ENCODE measurements at places on chromosomes 5 and 9.

DNA sequence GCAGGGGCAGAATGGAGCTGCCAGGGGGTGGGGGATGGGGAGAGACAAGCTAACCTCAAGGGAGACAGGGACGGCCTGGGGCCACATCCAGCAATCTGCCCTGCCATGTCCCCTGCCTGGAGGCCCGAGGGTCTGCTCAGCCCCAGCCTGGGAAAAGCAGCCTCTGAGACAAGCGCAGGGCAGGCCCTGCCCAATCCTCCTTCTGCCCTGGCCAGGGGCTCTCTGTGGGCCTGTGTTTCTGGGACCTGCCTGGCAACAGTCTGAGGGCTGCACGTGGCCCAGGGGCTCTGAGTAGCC is 13.9 kb upstream of the QSOX2 start:
- DNase-seq, result no peak

GRCh38 chr9:5435912-5436311 is 1.8 kb downstream of the PLGRKT start:
- DNase-seq, result no peak

- DNase-seq, result no peak
These were observed 74.8 kb upstream of the PIK3R1 start for GRCh38 chr5:68140763-68141162.

DNA sequence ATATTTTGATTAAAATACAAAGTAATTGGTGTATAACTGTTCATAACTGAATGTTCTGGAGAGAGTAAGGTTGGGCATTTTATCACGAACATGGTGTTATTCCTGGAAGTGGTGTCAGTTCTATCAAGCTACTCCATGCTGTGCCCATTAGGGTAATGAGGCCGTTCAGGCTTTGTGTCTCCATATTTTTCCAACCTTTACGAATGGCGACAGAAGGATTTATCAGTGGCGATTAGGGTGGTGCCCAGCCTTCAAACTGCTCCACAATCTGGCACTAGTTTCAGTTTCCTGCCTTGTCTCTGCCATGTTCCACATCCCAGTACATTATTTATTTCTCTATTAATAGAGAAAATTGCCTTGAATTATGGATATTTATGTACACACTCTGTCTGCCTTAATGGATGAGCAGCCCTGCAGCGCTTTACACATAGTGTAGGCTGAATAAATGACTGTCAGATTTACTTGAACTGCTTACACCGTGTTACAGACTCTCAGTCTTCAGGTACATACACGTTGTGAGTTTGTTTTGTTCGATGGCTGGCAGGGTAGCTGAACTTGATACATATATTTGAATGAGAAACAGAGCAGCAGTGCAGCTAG is 23.9 kb upstream of the TMC1 start:
- no peak for DNase-seq

- DNase-seq, result peak; percentile 79
These were observed 125.9 kb upstream of the OSMR start for GRCh38 chr5:38719916-38720315.

GRCh38 chr9:108345826-108346225 is 510.0 kb downstream of the ACTL7B start:
- no peak for DNase-seq

All from foreskin fibroblast (primary cell).